ENCODE measurements at places on chromosomes 4 and X. TPM values are rescaled to one million over a fixed set of nuclear protein-coding genes. Genes with fewer than 3 reads are reported as not detected.

DNA sequence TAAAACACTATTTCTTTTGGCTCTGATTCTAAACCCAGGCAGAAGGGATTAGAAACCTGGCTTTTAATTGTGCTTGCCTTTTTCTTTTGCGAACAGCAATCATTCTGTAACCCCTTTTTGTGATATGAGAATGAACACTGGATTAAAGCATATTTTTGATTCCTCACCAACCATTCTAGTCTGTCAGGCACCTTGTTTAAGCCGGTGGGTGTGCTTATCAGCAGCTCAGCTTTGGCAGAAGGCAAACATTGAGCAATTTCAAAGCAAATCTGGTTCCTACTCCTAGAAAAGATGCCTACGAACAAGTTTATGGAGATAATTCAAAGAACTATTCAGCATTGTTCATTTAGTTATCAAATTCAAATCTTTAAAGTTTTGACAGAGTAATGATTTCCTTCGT, 265.1 kb upstream of the FAM241A start:
- no peak for DNase-seq
- peaks cover 28% of the 10 kb centered on the region for H3K4me1 ChIP-seq
- H3K27me3 ChIP-seq = peaks cover 4% of the 10 kb centered on the region
- peak overlapping the region; percentile 75 for H3K27ac ChIP-seq
- H3K36me3 ChIP-seq = no peaks in the 10 kb centered on the region
- peak overlapping the region; percentile 15 for H3K4me3 ChIP-seq

GRCh38 chr4:14446311-14446710, 556.0 kb upstream of the CPEB2 start:
- H3K27ac ChIP-seq = no peak overlapping the region
- no peak overlapping the region for H3K4me3 ChIP-seq
- no peaks in the 10 kb centered on the region for H3K4me1 ChIP-seq
- H3K27me3 ChIP-seq = no peaks in the 10 kb centered on the region

Gene POU3F4
- total RNA-seq = 1.8 TPM

- no peak overlapping the region for H3K4me3 ChIP-seq
- H3K4me1 ChIP-seq = no peaks in the 10 kb centered on the region
- H3K27ac ChIP-seq = no peak overlapping the region
- DNase-seq = no peak
- H3K36me3 ChIP-seq = no peaks in the 10 kb centered on the region
Measured at GRCh38 chr4:106987311-106987710, 48.8 kb downstream of the DKK2 start.

Gene IL1RAPL1
- 0.66 TPM for total RNA-seq

DNA sequence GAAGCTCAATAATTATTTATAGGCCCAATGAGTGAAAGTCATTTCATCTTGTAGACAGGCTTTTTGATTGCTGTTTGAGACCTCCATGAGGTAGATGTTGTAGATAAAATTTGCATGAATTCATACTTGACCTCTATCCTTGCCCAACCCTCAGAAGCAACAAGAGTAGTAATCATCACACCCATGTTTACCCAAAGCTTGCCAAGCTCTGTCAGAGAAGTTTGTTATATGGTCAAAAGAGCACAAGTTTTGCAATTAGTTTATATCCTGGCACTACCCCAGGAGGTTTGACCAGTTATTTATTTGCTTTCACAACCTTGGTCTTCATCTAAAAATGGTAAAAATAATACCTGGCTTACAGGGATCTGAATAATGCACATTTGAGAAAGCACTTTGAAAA, 20.7 kb downstream of the ADH7 start:
- H3K36me3 ChIP-seq = no peaks in the 10 kb centered on the region
- no peaks in the 10 kb centered on the region for H3K4me1 ChIP-seq
- H3K4me3 ChIP-seq = no peak overlapping the region

GRCh38 chr4:113773756-113774155, 12.2 kb upstream of the CAMK2D start:
- H3K27ac ChIP-seq = no peak overlapping the region
- H3K36me3 ChIP-seq = no peaks in the 10 kb centered on the region
- no peaks in the 10 kb centered on the region for H3K4me1 ChIP-seq
- no peak overlapping the region for H3K4me3 ChIP-seq

GRCh38 chr4:163866728-163867315, 372.3 kb downstream of the TMA16 start:
- no peak overlapping the region for H3K4me3 ChIP-seq
- no peak for DNase-seq
- H3K4me1 ChIP-seq = no peaks in the 10 kb centered on the region
- H3K27ac ChIP-seq = no peak overlapping the region
- no peaks in the 10 kb centered on the region for H3K36me3 ChIP-seq
- peaks cover 2% of the 10 kb centered on the region for H3K27me3 ChIP-seq

Gene SPON2
- 769 TPM for total RNA-seq

Gene NKX6-1
- total RNA-seq = 25.6 TPM

DNA sequence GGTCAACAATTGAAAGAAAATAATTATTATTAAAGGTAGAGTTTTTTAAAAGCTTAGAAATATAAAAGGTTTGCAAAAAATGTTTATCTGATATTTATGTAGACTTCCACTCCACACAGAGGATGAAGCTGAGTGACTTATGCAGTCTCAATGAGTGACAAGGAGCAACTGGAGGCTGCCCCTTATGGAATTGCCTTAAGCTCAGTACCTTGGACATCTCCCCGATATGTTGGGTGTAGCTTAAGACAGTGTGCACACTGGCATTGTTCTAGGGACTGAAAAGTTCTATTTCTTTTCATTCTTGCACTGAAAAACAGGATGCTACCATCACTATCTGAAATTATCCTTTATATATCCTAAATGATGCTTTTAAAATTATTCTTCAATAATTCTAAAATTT, 292.1 kb downstream of the PRDM5 start:
- DNase-seq = no peak
- no peak overlapping the region for H3K4me3 ChIP-seq
- H3K27me3 ChIP-seq = no peaks in the 10 kb centered on the region
- no peaks in the 10 kb centered on the region for H3K36me3 ChIP-seq

DNA sequence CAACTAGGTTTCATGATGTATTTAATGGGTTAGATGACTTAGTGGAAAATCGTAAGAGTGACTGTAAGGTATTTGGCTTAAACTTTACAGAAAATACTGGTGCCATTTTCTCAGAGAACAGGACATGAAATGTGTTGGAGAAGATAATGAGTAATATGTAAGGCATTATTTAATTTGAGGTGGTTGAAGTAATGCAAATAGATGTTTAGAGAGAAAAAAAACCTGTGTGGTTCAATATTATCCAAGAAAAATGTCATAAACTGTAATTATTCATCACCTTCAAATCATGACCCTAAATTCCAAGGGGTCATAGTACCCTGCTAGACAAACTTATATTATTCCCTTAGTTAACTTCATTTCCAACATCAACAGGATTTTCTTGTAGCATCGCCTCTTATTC, 171.7 kb downstream of the EPHA5 start:
- H3K4me3 ChIP-seq = no peak overlapping the region
